ENCODE measurements at places on chromosomes 12 and 14. TPM values are rescaled to one million over a fixed set of nuclear protein-coding genes. Genes with fewer than 3 reads are reported as not detected.

The ZNF891 gene
- total RNA-seq = 0.86 TPM

The TMEM132D gene
- not detected for total RNA-seq

The RTL1 gene
- not detected for total RNA-seq

The CYP27B1 gene
- total RNA-seq = 0.97 TPM

The ATF1 gene
- 33.8 TPM for total RNA-seq

The LRRC9 gene
- total RNA-seq = under 0.01 TPM

The ETV6 gene
- total RNA-seq = 11.2 TPM

The SMIM41 gene
- total RNA-seq = 0.43 TPM

The NEMP1 gene
- total RNA-seq = 10.0 TPM

The P2RX2 gene
- total RNA-seq = not detected

The BCL11B gene
- not detected for total RNA-seq

The USP44 gene
- total RNA-seq = 5.2 TPM

The BATF gene
- not detected for total RNA-seq

The FAM181A gene
- not detected for total RNA-seq

The FBXW8 gene
- total RNA-seq = 30.3 TPM

The ACVRL1 gene
- total RNA-seq = 18.0 TPM

The SLC8A3 gene
- total RNA-seq = under 0.01 TPM

The MNAT1 gene
- total RNA-seq = 59.3 TPM

The DLGAP5 gene
- total RNA-seq = 17.4 TPM

The PRH2 gene
- total RNA-seq = 0.32 TPM

The TMEM121 gene
- total RNA-seq = 2.9 TPM

The ELK3 gene
- total RNA-seq = 24.6 TPM

All from fibroblast of villous mesenchyme (primary cell).